ENCODE measurements at places on chromosomes 6 and 20. TPM values are rescaled to one million over a fixed set of nuclear protein-coding genes. Genes with fewer than 3 reads are reported as not detected.

DNA sequence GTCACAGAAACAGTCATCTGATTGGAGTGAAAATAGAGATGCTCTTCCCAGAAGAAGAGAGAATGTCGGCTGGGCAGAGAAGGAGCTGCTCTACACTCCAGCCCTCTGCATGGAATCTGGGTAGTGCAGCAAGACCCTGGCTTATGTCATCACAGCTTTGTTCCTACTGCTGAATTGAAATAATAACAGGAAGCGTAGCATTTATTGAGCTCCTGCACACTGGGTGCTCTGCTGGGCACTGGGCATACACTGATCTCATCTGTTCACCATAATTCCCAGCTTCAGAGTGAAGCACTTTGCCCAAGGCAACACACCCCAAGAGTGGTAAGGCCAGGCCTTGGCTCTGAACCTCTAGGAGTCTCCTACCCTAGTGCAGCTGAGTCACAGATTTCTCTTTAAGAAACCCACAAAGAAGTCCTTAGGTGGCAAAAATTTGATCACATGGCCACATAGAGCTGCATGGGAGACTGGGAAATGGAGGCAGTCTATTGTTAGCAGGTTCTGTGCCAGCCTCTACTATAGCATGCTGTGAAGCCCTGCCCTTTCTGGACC is 3.9 kb upstream of the SDCBP2 start:
- no peak for DNase-seq

GRCh38 chr6:20402092-20402341 is 338 bp downstream of the E2F3 start:
- DNase-seq: no peak

DNA sequence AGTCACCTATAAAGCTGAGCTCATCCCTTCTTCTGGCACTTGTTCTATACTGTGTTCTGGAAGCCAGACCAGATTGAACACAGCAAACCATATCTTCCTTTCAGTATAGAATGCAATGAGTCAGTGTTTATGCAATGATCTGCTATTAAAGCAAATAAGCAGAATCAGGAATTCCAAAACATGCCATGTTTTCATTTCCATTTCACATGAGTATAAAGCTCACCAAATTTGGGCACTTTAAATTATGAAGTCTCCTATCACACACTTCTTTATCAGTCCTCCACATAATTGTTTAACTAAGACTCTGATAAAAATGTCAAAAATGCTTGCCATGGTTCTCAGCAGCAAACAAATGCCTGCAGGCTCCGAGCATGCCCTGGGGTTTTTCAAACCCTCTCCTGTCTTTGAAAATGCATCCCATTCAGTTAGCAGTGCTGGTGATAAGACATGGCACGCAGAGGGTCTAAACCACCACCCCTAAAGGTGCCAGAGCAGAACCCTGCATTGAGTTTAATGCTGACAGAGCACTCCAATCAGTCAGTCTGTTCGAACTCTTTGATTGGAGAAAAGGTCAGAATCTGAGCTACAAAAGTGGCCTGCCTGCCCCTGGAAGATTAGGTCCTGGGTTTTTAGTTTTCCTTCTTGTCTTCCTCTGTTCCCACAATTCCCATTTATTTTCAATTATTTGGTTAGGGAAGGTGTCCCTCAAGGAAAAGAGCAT is 234.1 kb downstream of the GMPR start:
- no peak for DNase-seq

DNA sequence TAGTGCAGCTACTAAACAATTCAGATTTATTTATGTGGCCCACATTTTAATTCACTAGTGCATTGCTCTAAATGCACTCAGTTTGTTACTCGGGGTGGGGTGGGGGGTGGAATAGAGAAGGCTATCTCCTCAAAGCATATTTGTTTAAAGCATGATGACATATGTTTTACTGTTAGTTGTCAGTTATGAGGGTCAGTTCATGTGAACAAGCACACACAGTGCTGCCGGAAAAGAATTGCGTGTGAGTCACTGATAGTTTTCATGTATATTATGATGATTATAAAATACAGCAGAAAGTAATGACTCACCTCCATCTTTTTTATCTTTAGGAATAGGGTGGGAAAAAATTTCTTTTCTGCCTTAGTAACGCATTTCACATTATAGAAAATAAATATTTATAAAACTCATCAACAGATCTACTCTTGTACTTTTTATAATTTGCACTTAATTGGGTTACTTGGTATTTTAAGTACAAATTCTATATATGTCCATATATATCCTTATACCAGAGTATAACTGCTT is 42.2 kb upstream of the STXBP5 start:
- DNase-seq: no peak

DNA sequence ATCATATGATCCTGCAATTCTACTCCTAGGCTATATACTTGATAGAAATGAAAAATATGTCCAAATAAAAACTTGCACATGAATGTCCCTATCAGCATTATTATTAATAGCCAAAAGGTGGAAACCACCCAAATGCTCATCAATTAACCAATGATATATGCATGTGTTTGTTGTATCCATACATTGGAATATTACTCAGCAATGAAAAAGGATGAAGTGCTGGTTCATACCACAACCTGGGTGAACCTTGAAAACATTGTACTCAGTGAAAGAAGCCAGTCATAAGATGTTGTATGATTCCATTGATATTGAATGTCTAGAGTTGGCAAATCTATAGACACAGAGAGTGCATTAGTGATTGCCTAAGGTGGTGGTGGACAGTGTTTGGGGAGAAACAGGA is 267.6 kb downstream of the PRKN start:
- DNase-seq: no peak

Gene SIRPB1
- total RNA-seq: 3.6 TPM

Gene GPRC6A
- not detected for total RNA-seq

DNA sequence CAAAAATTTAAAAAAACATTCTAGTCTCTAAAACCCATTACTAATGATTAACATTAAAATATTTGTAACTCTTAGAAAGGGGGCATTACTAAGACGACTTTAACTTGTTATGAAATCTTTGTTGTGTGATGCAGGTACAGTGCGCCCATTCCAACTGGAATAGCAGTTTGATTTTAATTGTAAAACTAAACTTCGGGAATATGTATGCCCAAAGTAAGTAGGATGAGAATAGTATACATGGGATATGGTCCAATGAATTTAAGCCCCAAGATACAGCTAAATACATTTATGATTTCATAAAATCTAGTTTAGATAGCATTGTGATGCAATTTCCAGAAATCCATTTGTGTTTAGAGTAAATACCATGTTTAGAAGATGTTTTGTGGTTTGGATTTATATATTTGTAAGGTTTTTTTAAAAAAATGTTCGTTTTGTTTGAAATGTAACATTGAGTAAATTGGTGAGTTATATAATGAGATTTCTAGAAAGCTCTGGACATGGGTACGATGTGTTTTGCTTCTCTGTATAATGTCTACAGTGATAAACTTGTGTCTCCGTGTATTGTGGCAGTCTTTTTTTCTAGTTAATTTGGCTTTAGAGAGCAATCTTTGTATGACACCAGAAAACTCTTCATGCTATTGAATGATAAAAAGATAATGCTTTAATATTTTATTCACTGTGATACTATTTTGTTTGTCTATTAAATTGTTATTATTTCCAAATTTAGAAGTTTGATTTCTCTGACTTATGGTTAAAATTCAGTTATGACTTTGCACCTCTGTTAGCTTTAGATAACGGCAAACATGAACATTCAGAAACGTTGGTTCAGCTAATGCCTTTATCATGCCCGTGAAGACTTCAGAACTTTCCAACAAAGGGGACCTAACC is 54.8 kb downstream of the RNF182 start:
- DNase-seq: no peak

Gene MUC22
- total RNA-seq: 0.09 TPM

Gene HDGFL1
- not detected for total RNA-seq

- peak; percentile 93 for DNase-seq
Measured at GRCh38 chr6:158043586-158044524, 62.2 kb downstream of the SYNJ2 start.

DNA sequence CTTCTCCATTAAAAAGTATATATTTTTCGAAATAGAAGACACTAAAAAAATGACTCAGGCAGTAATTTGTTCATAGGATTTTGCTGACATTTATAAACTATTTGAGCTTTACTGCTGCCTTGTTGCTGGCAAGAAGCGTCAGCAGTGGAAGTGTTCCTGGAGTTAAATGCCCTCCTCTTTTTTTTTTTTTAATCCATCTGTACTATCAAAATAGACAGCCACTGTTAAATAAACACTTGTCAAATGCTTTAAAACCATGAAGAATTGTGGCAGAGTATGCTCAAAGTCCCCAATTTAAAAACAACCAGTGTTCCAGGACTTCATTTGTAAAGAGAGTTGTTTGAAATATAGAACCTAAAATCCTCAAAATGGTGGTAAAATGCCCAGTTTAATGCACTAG is 253.8 kb downstream of the NKAIN2 start:
- DNase-seq: no peak

DNA sequence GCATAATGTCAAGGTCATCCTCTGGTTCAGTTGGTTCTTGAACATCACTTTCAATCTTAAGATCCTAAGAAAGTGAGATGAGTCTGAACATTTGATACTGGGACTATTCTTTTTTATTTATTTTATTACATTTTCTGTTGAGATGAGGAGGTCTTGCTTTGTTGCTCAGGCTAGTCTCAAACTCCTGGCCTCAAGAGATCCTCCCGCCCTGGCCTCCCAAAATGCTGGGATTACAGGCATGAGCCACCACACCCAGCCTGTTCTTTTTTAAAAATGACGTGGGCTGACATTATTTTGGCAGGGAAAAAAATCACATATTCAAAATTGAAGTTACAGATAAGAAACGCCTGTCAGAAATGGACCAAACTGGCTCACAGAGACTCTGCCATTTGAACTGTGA is 13.5 kb downstream of the EIF2S2 start:
- DNase-seq: no peak

Gene PGC
- not detected for total RNA-seq

Gene CYP21A2
- total RNA-seq: not detected

DNA sequence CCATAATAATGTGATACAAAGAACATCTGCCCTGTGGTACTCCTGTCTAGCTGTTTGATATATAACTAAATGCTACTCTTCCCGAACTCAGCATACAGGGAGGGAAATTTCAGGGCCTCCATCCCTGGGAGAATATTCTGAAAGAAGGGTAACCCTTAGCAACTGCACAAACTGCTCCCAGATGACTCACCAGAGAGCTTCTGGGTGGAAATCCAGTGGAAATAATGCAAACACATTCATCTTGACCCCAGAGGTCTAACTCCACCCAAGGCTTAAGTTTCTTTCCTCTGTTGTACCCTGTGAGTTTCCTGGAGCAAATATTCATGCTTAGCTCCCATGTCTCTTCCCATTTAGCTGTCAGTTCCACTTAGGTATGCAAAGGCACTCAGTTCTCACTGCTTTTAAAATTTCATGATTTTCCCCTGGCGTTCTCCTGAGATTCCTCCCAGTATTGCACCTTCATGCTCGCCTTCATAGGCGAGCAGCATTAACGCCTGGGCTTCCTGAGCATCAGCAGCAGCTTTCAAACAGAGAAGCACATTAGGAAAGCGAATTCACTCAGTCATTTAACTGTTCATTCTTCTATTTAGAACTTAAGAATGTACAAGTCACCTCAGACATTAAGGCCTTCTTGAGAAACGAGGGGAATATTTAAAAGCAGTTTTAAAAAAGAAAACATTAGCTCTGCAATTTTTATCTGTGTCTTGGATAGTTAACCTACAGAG is 43.8 kb upstream of the LAMA4 start:
- DNase-seq: no peak

GRCh38 chr6:167676000-167676665 is 150.6 kb upstream of the AFDN start:
- no peak for DNase-seq

Gene SRC
- total RNA-seq: 1.3 TPM

- DNase-seq: no peak
Measured at GRCh38 chr6:13611715-13612114, 3.4 kb upstream of the NOL7 start.

GRCh38 chr6:25821341-25821740 is 10.5 kb downstream of the SLC17A1 start:
- no peak for DNase-seq

DNA sequence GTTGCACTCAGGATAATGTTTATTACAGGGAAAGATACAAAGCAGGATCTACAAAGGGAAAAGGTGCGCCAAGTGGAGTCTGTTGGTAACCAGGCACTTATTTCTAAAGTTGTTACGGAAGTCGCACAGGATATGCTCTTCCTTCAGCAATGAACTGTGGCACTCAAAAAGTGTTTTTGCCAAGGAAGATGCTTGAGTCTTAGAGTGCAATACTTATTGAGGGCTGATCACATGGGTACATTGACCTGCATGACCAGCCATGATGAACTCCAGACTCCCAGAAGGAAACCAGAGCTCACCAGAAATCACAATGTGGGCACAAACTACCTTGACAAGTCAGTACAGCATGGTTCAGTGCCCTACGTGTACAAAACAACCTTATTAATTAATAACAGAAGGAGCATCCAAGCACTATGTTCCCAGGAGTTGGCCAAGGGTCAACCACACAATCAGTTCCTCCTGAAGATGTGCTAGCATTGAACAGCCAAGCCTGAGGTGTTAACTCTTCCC is 270.7 kb upstream of the TFAP2D start:
- DNase-seq: no peak

Gene OR2B6
- total RNA-seq: not detected

- DNase-seq: no peak
Measured at GRCh38 chr6:72464246-72464645, 157.6 kb upstream of the KCNQ5 start.

- no peak for DNase-seq
Measured at GRCh38 chr6:69994251-69994650, 127.9 kb downstream of the COL19A1 start.

Gene KHDRBS2
- 0.15 TPM for total RNA-seq

GRCh38 chr20:34525709-34526416 is 9.6 kb downstream of the DYNLRB1 start:
- peak; percentile 86 for DNase-seq

Gene TRERF1
- 0.63 TPM for total RNA-seq

GRCh38 chr6:156437121-156437879 is 339.9 kb upstream of the ARID1B start:
- no peak for DNase-seq

DNA sequence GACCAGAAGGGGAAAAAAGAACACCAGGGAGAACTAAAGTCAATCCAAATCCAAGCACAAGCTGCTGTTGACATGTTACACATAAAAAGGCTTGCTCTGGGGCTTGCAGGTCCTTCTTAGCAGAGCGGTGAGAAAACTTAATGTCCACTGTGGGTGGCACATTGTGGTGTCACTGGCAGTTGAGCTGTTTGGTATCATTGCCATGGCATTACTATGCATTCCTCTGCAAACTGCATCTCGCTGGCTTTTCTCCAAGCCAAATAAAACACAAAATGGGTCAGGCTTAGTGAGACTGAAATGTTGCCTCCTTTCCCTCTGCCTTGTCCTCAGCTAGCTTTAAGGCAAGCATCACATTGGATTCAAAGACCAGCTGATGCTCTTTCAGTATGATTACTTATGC is 40.9 kb downstream of the LY86 start:
- DNase-seq: no peak
